Neuronal stem cell (in vitro differentiated cells): ENCODE measurements at places on chromosomes 5 and 9.

GRCh38 chr5:144333336-144333920, 162.8 kb downstream of the KCTD16 start:
- no peak for DNase-seq

DNA sequence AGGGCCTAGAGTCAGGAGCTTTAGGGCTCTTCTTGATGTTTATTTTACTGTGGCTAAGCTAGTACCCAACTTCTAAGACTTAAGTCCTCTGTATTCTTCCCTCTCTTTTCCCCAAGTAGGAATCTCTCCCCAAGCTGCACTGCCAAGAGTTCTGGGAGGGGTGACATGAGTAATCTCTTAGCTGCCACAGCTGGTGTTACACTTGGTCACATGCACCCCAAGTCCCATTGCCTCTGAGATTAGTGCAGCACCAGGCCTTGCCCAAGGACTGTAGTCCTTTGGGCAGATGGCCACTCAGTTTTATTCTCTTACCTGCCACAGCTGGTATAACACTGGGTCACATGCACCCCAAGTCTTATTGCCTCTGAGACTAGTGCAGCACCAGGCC, 114.7 kb upstream of the RIOK2 start:
- no peak for DNase-seq

GRCh38 chr5:67880876-67881275, 334.7 kb upstream of the PIK3R1 start:
- no peak for DNase-seq

DNA sequence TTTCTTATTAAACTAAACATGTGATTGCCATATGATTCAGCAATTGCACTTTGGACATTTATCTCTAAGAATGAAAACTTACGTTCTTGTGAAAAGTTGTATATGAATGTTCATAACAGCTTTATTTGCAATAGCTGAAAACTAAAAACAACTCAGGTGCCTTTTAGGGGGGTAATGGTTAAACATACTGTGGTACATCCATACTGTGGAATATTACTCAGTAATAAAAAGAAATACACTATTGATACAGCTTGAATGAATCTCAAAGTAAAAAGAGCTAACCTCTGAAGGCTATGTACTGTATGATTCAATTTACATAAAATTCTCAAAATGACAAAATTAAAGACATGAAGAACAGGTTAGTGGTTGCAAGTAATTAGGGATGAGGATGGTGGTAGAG, 339.5 kb upstream of the PAPPA start:
- DNase-seq, result no peak

DNA sequence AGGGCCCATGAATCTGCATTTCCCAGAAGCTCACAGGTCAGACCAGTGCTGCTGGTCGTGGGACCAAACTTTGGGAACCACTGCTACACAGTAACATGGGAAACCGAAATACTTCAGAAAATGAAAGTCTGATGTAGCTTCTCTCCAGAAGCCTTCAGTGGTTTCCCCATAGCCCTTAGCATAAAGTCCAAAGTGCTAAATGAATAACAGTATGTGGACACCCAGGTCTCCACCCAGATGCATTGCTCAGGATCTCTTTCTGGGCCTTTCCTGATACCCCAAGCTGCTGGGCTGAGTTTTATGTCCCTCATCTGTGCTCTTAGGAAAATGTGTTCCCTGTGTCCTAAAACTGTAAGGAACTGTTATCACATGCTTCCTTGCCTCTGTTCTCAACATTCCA, 100.4 kb downstream of the NFIB start:
- no peak for DNase-seq

DNA sequence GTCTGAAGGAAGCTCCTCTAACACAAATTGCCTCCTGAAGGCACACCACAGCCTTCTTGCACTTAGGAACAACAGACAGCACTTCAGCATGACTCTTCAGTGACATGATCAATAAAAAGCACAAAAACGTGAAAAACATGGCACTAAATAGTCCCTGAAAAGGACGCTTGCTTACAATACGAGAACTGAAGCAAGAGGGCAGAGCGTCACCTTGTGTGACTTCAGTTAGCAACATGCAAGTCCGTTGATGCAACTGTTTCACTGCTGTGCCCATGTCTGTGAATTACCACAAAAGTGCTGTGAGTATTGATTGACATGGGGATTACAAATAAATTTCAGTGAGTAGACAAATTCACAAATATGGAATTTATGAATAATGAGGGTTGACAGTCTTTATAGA, 219.9 kb upstream of the GAS1 start:
- no peak for DNase-seq

DNA sequence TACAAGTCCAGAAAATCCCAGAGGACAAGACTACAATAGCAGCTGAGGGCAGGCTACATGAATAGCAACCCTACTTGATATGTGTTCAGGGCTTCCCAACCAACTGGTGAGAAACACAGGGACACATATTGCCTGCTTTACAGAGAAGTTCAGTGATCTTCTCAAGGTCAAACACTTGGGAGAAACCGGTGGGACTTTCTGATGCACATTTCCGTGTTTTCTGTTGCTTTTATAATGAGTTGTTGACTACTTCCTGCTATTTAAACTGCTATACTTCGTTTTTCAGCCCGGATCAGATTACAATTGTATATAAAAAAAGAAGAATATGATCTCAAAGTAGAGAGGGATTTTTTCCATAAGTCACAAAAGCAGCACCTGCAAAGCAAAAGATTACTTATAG, 175.1 kb downstream of the SNX18 start:
- no peak for DNase-seq

DNA sequence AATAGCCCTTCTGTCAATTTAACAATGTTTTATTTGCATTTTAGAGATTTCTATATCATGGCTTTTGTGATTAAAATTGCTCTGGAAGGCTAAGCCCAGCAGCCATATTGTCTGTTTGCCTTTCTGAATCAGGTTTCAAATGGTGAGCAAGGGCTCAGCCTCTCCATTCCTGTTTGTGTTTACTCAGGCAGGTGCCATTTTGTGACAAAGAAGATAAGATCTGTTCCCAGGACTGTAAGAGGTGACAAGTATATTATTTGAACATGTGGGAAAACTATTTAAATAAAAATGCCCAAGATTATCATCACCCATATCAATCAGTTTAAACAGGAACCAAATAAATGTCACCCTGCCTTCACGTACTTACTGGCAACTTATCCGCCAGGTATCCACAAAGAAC, 641.3 kb upstream of the KLF4 start:
- no peak for DNase-seq

- no peak for DNase-seq
Measured at GRCh38 chr5:159765135-159765433, 151.2 kb upstream of the ADRA1B start.

- no peak for DNase-seq
Measured at GRCh38 chr5:56095579-56096102, 100.9 kb upstream of the IL6ST start.

DNA sequence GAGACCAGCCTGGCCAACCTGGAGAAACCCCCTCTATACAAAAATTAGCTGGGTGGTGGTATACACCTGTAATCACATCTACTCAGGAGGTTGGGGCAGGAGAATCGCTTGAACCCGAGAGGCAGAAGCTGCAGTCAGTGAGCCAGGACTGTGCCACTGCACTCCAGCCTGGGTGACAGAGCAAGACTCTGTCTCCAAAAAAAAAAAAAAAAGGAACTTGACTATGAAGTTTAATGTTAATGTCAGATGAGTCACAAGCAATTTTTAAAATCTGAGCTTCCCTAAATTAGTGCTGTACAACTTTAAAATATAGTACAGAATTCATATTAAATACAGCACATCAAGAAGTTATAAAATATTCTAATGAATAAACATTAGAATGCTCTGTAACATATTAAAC, 1.5 kb downstream of the MEIKIN start:
- no peak for DNase-seq

- DNase-seq, result no peak
Measured at GRCh38 chr9:108235609-108236008, 620.2 kb downstream of the ACTL7B start.

DNA sequence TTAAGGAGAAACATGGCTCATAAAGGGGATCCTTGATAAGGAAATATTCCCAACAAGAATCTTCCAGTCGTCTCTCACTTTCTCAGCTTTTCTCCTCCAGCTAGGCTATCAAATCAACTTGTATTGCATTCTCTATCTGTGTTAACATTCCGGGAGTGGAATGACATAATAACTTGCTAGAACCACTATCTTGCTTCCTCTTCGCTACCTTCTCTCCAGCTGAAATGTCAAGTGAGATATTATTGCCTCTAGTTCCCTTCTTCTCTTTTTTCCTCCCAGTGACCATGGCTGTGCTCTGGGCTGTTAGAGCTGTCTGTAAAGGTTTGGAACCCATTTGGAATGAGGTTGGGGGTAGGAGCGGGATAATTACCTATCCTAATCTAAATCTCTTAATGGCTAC, 1329.5 kb upstream of the WWC1 start:
- DNase-seq, result no peak

DNA sequence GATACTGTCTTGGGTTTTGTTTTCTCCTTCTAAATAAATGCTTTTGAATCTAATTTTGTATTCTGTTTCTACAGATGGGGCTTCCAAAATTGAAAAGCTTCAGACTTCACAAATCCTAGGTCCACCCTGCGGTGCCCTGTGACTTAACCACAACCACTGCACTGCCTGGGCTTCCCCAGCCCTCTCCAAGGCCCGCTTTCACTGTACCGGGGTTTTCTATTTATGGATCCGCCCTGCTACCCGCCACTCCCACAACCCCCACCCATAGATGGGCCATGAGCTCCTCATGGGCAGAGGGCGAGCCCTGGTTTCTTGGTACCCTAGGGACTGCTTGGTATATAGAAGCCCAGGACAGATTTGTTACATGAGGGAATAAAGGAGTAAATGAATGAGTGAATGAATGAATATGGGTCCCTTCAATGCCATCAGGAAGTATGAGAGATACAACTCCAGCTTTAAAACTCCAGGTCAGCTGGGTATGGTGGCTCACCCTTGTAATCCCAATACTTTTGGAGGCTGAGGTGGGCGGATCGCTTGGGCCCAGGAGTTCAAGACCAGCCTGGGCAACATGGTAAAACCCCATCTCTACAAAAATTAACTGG, 39.8 kb upstream of the NEK6 start:
- no peak for DNase-seq

GRCh38 chr9:124197177-124198095, 60.3 kb upstream of the NEK6 start:
- no peak for DNase-seq

DNA sequence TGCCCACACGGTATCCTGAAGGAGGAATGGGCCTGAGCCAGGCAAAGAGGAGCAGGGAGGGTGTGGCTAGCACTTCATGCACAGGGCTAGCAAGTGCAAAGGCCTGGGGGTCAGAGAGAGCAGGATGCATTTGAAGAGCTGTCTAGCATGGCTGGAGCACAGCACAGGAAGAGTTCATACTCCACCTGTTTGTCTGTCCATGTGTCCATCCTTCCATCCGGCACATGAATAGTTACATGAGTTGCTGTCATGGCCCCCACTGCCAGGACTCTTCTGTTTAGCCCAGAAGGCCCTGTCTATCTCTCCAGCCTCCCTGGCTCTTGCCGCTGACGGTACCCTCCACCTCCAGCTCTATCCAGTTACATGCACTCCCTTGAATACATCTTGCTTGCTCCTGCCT, 17.1 kb downstream of the RGS3 start:
- no peak for DNase-seq

GRCh38 chr5:166570865-166571264, 1720.6 kb upstream of the WWC1 start:
- DNase-seq, result no peak

DNA sequence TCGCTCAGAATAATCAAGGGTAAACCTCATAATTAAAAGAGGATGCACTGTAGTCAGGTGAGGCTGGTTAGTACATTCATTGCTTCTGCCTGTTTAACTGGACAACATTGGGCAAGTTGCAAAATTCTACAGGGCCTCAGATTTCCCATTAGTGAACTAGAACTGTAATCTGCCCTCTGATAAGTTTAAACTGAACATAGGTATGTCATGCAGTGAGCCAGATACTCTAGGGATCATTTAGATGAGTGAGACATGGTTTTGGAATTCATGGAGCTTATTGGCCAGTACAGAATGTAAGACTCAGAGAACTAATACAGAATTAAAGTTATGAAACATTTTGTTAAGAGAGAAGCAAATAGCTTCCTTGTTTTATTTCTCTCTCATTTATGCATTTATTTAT, 35.9 kb downstream of the RNF44 start:
- no peak for DNase-seq

DNA sequence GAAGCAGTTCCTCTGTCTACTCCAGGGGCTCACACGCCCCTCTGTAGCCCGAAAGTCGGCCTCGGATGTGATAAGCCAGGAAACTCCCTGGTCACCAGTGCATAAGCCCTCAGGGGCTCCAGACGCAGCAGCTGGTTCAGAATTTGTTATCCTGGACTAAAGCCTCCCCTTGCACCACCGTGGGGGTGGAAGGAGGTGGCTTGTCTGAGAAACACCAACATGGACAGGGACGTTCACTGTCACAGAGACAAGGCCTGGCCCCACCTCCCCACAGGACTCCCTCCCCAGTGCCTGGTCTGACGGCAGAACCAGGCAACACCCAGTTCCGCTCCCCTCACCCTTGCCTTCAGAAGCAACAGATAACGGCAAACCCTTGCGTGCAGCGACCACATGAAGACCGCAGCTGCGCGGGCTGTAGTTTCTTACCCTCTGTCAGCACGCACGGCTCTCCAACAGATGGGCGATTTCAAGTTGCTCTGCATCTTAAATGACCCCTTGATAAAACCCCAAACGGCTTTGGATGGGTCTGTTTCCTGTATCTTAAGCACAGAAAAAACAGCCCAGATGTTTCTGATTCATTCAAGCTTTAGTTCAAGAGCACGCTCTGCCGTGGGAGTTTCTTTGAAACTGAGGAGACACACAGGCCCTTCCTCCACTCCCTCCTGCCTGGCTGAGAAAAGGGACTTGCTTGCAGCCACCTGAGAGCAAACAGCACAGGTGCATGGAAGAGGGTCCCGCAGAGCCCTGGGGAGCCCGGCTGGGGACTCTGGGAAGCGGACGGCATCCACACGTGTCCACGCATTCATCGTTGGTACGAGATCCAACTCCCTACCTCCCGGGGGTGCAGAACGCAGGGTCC, 44.7 kb upstream of the NKD2 start:
- DNase-seq, result no peak

DNA sequence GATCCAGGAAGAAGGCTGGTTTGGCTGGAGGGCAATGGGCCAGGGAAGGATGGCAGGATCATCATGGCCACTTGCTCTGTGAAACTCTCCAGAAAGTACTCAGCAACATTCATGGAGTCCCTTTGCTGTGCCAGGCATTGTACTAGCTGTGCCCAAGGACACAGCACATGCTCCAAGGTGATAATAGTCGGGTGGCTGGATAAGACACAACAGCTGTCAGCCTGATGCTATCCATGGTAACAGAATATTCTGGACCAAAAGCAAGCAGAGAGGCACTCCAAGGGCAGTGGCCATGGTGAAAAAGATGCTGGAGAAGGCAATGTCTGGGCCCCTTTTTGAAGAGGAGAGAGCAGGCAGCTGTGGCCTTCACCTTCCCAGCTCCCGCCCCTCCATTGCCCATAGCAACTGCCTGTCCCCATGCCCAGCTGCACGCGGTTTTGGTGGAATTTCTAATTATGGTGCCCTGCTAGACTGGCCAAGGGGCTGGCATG, 113.8 kb upstream of the CPEB4 start:
- no peak for DNase-seq
